ENCODE measurements at places on chromosomes 5 and 9.

GRCh38 chr9:8733131-8733954, 933.8 kb upstream of the DMAC1 start:
- DNase-seq: no peak

DNA sequence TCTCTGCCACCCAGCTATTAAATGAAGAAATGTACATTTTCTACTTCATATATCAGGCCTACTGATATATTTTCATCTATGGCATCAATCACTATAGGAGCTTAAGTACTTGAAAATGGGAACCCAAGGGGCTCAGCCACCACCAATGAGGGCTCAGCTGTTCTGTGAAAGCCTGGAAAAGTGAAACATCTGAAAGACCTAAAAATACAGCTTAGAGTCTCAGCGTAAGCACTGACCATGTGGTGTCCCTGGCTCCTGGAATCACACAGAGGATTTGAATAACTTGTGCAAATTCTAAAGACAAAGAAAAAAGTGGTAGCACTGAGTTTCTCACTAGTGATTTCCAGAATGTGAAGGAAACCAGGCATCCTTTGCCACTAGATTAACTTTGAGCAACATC, 64.5 kb downstream of the PTPRD start:
- DNase-seq: no peak

- DNase-seq: peak; percentile 88
Measured at GRCh38 chr5:151051066-151051930, 29.5 kb downstream of the TNIP1 start.

GRCh38 chr9:89603767-89604665, 796 bp upstream of the GADD45G start:
- DNase-seq: peak; percentile 51

GRCh38 chr5:62312674-62313073, 6.7 kb downstream of the KIF2A start:
- DNase-seq: no peak

GRCh38 chr9:109411069-109411761, 86.9 kb downstream of the PTPN3 start:
- DNase-seq: no peak

DNA sequence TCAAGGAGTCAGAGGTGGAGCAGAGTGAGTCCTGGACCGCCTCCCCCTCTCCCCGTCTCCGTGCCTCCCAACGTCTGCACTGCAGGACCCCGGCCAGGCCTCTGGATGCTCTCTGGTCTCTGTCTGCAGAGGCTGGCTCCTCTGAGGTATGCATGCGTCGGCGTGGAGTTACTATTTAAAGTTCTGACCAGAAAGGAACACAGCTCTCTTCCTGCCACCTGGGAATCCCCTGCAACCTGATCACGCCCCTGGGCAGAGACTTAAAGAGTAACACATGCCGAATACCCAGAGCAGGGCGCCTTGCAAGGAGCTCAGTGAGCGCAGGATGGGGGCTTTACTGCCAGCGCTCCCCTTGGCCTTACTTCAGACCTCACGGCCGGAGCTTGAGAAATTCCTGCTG, 16.0 kb downstream of the ANXA6 start:
- no peak for DNase-seq

DNA sequence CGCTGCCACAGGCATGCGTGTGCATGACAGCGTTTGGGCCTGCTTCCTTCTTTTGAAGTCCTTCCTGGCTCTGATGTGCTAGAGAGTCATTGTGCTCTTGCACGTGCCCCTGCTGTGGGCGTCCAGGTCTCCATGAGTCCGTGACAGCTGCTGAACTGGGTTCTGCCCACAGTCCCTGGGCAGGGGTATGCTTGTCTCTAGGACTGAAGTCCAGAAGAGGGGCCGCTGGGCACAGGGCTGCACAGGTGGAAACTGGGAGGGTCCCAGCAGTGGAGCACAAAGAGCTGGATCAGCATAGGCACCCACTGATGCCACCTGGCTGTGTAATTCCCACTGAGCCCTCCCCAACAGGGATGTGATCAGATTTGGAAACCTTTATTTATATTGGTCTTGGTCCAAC, 169.4 kb downstream of the IRX2 start:
- DNase-seq: no peak

DNA sequence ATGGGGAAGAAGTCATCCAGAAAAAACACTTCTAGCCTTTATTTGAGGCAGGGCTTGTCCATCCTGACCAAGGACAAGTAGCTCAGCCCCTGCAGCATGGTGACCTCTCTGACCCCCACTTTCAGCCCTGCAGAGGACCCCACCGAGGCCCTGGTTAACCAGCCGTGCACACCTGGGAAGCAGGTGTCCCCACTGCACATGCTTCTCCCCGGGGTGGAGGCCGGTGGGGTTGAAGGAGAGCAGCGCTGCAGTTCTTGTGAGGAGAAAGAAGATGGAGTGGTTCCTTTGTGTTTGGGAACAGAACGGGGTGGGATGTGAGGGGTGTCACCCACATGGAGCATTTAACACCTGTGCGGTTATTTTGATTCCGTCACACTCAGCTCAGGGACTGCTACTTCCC, 21.1 kb upstream of the ZBTB34 start:
- DNase-seq: no peak

DNA sequence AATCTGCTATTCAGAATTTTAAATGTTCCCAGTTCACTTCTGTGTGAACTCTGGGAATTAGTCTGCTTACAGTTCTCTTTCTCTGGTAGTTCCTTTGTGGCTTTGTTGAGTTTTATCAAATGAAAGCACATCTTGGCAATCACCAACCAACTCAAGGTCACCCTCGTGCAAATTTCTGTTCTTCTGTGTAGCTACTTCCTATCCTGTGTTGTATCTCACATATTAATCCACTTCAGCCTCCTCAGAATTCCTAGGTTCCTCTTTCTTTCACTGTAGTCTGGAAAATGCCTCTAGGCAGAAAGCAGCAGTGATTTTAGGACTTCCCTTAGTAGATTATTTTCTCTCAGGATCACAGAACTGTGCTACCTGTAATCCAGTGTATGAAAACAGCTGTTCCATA, 100.3 kb downstream of the AUH start:
- DNase-seq: no peak

GRCh38 chr5:17406423-17406838, 91.6 kb upstream of the TAF11L2 start:
- no peak for DNase-seq

GRCh38 chr5:98763001-98763630, 10.3 kb upstream of the RGMB start:
- no peak for DNase-seq

GRCh38 chr9:35044071-35044470, 28.4 kb downstream of the VCP start:
- DNase-seq: no peak

DNA sequence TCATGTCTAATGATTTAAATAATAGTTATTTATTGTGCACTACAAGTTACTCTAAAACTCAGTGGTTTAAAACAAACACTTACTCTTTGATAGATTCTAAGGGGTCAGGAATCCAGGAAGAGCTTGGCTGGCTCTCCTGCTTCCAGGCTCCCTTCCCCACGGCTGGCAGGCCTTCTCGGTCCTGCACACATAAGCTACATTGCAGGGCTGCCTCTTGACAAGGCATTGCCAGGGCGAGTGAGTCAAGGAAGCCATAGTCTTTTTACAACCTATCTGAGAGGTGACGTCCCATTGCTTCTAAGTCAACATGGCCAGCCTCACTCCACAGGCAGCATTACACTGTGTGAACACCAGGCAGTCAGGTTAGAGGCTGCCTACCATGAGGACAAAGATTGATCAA, 119.8 kb downstream of the AUH start:
- DNase-seq: no peak

DNA sequence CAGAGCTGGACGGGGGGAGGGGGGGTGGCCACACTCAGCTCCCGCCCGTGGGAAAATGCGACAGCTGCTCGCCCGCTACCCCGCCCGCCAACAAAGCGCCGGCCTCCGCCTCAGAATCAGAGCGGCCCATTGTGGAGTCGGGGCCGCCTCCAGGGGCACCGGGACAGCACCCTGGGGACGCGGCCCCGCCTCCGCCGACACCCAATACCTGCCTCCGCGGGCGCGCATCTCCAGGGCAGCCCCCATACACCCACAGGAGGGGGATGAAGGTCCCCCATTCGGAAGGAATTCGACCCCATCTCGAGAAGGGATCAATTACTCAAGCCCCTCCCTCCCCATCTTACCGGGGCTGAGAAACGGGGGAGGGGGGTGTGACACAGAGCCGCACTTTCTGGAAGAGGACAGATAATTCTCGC, 1.3 kb downstream of the NOTCH1 start:
- DNase-seq: no peak

GRCh38 chr9:1034271-1034670, 15.9 kb upstream of the DMRT2 start:
- no peak for DNase-seq

GRCh38 chr9:18327121-18327520, 146.8 kb upstream of the ADAMTSL1 start:
- no peak for DNase-seq

- peak; percentile 21 for DNase-seq
Measured at GRCh38 chr9:120676767-120677402, 37.4 kb downstream of the MEGF9 start.

DNA sequence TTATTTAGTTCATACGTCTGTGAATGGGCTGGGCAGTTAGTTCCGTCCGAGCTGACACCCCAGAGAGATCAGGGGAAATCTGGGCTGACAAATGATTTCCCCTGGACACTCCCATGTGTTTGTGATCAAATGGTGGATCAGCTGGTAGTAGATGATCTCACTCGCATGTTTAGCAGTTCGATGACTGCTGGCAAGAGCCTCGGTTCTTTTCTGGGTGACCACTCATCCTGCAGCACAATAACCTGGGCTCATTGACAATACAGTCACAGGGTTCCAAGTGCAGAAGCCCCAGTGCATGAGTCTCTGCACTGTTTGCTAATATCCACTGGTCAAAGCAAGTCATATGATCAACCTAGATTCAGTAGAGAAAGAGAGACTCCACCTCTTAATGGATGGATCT, 155.9 kb downstream of the NR2F1-AS1 start:
- no peak for DNase-seq

GRCh38 chr5:116271446-116272025, 186.7 kb downstream of the COMMD10 start:
- DNase-seq: no peak

- DNase-seq: no peak
Measured at GRCh38 chr9:132923346-132923902, 21.0 kb downstream of the TSC1 start.

DNA sequence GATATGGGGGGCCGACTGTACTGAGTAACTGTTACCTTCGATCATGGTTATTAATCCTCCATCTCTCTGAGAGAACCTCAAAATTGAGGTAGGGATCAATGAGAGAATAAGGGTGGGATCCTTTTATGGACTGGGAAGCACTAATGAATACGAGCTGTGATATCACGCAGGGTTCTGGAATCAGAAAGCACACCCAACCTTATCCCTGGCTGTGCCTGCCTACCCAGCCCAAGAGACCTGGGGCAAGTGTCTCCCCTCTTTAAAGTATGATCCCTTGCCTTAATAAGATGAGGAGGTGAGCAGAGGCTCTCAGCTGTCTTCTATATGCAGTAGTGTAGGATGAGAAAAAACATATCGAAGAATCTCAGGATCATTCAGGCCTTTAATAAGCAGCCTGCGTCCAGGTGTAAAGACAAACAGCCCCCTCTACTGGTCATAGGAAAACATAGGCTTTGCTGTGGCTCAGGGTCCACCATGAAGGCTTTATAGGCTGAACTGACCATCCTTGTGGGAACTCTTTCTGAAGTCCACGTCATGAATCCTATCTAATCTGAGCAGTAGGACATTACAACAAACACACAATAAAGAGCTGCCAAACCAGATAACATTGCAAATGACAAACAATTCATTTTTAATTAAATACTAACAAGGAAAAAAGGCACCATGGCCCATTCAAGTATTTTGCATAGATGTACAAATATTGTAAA, 16.8 kb downstream of the NIPAL4 start:
- DNase-seq: peak; percentile 75

GRCh38 chr5:152861231-152861630, 456.2 kb upstream of the NMUR2 start:
- no peak for DNase-seq

DNA sequence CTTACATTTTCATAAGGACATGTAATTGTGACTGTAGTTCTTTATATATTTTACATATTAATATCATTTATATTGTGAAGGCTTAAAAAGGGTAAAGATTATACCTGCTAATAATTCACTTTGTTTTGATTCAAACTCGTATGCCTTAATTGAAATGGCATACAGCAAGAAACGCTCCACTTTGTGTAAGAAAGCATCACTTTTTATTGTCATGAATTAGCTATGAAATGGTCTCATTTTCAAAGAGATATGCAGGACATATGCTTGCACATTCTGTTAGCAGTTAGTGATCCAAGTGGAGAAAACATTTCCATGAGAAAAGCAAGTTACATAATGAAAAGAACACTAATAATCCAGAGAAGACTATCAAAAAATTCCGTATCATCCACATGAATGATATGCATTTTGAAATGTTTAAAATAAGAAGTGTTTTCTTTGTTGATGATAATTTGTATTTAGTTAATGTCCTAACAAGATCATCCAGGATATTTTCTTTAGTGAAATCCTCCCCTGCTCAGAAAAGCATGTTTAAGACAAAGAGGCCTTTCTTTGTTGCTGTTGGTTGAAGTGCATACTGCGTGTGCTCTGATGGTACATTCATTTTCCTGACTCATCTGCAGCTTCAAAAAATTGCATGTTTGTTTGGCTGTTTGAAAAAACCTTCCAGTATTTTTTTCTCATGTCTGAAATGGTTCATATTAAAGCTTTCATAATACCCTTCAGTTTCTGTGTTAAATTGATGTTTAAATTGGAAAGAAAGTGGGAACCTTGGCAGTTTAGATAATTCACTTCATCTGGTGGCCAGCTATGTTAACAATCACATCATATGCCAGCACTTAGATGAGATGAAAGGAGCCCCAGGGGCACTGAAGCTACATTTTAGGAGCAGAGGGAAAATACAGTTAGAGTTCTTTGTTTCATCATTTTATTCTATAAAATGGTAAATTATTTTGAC, 242.2 kb downstream of the CSNK1G3 start:
- no peak for DNase-seq

GRCh38 chr9:98222885-98223691, 30.7 kb upstream of the CORO2A start:
- no peak for DNase-seq

DNA sequence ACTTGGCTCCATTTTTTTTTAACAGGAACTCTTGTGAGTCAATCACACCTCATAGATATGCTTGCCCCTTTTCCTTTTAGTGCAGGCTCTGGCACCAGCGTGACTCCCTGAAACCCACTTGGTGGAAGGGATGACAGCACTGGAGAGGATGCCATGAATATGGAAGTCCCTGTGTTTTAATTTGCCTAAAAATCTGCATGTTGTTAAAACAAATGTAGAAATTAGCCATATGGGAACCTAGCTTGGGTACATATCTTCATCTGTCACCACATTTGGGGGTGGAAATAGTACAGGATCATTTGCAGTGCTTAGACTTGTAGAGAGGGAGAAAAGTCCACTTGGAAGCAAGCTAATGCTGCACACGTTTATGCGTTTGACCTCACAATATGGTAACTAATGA, 179.0 kb downstream of the EBF1 start:
- no peak for DNase-seq
